ENCODE measurements at places on chromosomes 3 and 15. TPM values are rescaled to one million over a fixed set of nuclear protein-coding genes. Genes with fewer than 3 reads are reported as not detected.

DNA sequence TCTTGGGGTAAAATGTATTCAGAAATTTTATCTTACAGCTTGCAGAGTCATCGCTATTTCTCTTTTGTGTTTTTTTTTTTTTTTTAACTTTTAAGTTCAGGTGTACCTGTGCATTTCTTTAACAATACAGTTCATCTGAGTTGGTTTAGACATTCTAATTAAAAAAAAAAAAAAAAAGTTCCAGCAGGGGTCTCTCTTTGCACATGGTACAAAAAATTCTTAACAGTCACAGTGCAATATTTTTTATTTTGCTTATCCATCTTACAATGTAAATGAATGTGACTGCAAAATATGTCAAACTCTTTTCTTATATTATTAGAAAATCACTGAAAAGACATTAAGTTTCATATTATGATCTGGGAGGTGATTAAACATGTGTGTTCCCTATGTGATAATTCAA is 47.5 kb upstream of the SLC9A9 start:
- DNase-seq: no peak

Gene RLBP1
- not detected for total RNA-seq

DNA sequence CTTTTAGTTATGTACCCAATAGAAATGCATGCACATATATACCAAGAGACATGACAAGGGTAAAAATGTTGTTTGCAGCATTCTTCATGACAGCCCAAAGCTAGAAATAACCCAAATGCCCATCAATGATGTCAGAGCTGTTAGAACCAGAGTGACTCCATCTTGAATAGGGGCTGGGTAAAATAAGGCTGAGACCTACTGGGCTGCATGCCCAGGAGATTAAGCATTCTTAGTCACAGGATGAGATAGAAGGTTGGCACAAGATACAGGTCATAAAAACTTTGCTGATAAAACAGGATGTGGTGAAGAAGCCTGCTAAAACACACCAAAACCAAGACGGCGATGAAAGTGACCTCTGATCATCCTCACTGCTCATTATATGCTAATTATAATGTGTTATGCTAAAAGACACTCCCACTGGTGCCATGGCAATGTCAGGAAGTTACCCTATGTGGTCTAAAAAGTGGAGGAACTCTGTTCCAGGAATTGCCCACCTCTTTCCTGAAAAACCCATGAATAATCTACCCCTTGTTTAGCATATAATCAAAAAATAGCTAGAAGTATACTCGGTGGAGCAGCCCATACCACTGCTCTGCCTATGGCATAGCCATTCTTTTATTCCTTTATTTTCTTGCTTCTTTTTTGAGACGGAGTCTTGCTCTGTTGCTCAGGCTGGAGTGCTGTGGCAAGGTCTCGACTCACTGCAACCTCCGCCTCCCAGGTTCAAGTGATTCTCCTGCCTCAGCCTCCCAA is 32.9 kb downstream of the ZBTB11 start:
- no peak for DNase-seq

DNA sequence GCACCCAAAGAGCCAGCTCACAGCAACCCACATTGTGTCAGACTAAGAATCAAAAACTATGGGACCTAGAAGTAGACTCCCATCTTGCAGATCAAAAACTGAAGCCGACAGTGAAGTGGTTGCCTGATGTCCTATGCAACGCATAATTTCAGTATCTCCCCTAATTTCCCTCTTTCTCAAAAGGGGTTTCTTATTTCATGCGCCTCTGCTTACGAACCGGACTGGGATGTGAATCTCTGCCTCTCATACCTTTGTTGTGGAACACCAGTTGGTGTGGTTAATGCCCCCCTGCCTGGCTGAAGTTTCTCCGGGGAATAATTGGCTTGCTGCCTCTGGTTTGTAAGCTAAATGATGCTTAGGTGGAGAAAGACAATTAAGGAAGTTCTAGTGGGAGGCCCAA is 514 bp upstream of the FAM174B start:
- DNase-seq: no peak

GRCh38 chr15:71278989-71279756 is 163.9 kb downstream of the THSD4 start:
- no peak for DNase-seq

Gene ARHGAP31
- 13.0 TPM for total RNA-seq

GRCh38 chr15:70643783-70644125 is 119.6 kb downstream of the UACA start:
- no peak for DNase-seq

DNA sequence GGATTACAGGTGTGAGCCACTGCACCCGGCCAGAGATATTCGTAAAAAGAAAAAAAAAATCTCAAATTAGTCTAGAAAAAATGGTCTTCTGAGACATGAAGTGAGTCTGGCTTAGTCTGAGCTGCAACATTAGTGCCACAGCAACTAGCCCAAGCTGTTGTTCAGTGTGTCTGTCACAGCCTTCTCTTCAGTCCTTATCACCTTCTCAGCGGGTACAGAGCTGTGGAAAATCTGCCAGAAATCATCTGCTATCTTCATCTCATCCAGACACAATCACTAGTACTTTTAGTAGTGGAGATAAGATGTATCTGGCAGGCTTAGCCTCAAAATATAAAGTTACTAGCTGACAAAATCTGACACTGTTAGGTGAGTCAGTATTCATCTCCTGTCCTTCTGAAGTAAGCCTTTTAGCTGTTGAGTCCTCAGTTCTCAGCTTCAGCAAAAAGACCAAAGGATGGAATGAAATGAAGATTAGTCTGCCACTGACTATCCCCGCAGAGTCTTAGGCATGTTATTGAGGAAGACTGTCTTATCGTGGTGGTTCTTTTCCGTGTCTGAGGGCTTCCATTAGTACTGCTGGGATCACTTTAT is 120.5 kb upstream of the CGNL1 start:
- DNase-seq: no peak

DNA sequence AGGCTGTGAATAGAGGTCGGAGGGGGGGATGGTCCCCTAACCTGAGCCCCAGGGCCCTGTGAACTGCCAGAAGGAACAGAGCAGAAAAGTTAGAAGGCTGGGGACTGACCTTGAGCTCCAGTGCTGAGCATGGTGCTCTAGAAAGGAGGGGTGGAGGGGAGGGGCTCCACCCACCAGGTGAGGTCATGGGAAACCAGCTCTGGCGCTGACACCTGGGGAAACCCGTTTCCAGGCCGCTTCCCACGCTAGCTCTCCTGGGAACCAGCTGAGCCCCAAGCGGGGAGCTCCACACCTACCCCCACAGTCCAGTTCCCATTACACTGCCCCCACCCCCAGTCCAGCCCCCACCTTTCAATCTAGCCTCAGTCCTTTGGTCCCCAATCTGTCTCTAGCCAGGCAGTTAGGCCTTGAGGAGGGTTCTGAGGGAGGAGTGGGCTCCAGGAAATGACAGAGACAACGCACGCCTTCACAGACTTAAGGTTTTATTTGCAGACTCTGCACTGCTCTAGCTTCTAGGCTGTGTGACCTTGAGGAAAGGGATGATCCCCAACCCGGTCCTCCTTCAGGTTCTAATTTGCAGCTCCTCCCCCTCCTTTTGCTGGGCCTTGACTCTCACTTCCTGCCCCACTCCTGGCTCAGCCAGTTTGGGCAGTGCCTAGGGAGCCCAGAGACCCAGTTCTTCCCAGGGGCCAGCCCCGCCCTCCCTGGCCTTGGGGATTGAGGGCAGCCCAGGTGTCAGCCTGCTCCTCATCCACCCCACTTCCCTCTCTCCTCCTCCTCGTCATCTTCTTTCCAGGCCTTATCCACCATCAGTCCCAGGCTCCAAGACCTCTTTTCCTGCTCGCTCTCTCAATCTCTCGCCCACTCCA is 2.1 kb downstream of the RHOV start:
- no peak for DNase-seq

DNA sequence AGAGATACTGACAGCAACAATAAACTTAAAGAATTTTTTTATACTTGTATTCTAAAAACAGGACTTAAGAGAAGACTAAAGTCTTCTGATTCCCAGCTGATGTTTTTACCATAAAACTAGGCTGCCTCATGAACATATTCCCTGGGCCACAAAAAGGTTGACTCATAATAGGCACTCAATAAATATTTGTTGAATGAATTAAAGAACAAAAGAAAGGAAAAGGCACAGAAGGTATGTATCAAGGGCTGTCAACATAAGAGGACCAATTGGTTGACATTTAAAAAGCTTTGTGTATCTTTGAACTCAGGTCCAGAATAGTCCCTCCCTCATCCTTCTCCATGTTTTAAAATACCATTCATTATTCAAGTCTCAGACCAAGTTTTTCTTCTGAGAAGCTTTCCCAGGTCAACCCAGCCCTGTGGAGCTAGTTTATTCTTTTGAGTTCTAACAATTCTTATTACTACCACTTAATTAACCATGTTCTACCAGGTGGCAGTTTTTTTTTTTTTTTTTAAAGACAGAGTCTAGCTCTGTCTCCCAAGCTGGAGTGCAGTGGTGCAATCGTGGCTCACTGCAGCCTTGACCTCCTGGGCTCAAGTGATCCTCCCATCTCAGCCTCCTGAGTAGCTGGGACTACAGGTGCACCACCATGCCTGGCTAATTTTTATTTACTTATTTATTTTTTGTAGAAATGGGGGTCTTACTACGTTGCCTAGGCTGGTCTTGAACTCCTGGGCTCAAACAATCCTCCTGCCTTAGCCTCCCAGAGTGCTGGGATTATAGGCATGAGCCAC is 17.5 kb upstream of the ARHGEF3 start:
- no peak for DNase-seq

Gene DNAJA4
- total RNA-seq: 26.5 TPM

- DNase-seq: no peak
These were observed 549 bp upstream of the SOX14 start for GRCh38 chr3:137763594-137763938.

Gene ADGRG7
- not detected for total RNA-seq

DNA sequence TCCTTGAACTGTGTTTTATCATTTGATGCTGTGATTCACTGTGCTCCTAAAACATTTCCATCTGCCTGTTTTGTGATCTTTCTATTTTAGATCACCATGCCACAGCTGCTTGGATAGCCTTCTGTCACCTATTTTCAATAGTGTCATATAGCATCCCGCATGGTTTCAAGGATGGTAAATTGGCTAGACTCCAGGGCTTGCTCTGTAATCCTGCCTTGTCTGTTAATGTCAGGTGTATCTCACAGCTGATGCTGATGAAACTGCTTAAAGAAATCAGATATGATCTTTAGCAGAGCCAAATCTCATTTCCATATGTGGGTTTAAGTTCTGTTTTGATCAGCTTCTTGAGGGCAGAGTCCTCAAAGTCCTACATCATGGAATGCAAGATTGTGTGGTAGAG is 182.2 kb downstream of the UBE2E2 start:
- DNase-seq: no peak

Gene GUCA1C
- total RNA-seq: not detected

DNA sequence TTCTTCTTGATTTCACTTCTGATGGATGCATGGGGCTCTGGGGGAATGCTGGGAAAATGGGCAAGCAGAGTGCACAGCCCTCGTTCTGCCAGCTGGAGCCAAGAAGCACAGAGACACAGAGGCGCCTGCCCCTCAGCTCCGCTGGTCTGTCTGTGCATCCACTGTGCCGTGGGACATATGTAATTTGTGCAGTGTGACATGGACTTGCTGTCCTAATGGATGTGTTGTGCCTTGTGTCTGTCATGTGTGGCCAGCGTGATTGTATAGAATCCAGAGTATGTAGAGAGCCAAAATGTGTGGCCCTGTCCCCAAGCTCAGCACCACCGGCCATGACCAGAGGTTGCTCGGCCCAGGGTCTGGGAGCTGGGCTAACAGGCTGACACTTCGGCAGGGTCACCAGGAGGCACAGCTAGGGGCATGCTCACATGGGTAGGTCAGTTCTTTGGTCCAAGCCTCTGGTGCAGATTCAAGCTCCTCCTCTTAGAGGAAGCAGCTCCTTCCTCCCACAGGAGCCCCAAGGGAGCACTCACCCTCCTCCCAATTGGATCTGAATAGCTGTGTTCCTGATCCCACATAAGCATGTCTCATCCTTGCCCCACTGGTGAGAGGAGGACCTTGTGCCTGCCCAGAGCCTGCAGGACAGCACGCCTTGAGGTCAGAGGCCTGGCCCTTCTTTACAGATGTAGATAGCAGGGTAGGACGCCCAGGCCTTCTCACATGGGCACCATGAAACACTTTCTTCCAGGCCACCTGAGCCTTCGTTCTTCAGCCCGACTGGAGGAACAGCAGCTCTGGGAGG is 100.8 kb upstream of the ABHD17C start:
- DNase-seq: no peak

DNA sequence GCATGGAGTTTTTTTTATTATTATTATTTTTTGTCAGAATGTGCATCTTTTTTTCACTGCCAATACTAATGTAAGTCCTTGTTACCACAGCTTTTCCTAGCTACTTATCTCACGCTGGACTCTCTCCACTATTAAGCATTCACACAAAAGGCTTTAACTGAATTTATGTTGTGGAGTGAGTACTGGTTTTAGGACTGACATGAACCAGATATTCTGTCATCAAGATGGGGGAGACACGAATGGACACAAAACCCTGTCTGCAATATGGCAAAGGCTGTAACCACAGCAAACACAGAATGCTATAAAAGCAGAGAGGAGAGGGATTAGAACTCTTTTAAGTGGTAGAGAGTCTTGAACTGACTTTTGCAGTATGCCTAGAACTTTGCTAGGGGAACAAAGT is 592.2 kb upstream of the TBL1XR1 start:
- DNase-seq: no peak

DNA sequence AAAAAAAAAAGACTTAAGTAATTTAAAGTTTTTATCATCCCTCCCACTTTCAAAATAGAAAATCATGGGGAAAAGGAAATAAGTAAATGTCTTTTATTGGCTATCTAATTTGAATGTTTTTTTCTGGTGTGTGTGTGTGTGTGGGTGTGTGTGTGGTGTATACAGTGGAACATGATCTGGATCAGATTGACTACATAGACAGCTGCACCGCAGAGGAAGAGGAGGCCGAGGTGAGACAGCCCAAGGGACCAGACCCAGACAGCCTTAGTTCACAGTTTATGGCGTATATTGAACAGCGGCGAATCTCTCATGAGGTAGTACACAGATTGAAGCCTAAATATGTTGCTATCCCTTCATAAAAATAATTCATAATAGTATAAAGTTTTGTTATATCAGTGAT is 44.5 kb downstream of the LRCH3 start:
- DNase-seq: no peak

DNA sequence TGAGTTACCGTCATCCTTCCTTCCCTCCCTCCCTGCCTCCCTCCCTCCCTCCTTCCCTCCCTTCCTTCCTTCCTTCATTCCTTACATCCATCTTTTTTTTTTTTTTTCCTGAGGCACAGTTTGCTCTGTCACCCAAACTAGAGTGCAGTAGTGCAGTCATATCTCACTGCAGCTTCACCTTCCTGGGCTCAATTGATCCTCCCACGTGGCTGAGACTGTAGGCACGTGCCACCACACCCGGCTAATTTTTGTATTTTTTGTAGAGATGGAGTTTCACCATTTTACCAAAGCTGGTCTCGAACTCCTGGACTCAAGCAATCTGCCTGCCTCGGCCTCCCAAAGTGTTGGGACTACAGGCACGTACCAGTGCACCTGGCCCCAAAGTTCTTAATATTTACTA is 25.8 kb downstream of the USP3 start:
- no peak for DNase-seq
